ENCODE measurements at places on chromosomes 1 and 21.

DNA sequence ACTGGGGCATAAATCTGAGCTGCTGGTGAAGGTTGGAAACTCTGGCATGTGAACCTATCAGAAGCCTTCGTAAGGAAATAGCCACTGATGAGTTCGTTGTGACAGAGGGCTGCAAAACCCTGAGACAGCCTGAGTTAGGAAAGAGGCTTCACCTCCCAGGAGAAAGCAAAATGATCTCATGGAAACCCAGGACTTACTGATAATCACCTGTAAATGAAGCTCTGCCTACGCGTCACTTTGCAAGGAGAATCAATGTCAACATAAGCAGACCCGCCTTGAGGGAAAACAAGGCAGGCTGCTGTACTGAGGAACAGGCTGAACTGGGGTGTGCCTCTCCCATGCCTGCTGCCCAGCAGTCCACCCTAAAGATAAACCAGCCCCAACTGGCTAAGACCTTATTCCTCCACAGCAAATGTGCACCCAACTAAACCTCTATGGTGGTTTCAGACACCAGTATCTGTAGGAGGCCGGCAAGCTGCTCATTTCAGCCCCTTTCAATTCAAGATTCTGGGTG lies 46.8 kb upstream of the SLC44A3 start:
- no peak for DNase-seq

GRCh38 chr1:246355411-246356230 lies 151.5 kb downstream of the SMYD3 start:
- no peak for DNase-seq

DNA sequence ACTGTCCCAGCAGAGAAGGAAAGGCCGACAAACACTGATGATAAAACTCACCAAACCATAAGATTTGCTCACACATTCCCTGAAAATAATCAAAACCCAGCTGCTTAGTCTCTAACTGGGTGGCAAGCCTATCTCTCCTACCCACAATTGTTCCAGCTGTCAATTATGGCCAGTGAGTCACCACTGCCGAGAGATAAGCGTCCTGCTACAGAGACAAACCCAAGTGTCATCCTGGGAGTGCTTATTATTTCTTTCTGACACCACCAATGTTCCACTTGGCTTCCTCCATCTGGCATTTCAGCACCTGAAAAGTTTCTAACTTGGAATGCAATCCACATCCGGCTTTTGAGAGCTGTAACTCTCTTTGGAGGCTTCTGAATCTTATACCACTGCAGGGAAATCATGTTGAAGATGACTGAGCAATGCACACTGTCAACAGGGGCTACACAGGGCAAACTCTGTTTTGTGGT lies 51.5 kb upstream of the VAV3 start:
- peak; percentile 85 for DNase-seq

- DNase-seq = no peak
Measured at GRCh38 chr1:15460708-15461095, 4.2 kb downstream of the CELA2A start.

GRCh38 chr1:96971849-96972602 lies 250.4 kb downstream of the PTBP2 start:
- no peak for DNase-seq

GRCh38 chr1:186189156-186189555 lies 185.9 kb downstream of the TPR start:
- no peak for DNase-seq

DNA sequence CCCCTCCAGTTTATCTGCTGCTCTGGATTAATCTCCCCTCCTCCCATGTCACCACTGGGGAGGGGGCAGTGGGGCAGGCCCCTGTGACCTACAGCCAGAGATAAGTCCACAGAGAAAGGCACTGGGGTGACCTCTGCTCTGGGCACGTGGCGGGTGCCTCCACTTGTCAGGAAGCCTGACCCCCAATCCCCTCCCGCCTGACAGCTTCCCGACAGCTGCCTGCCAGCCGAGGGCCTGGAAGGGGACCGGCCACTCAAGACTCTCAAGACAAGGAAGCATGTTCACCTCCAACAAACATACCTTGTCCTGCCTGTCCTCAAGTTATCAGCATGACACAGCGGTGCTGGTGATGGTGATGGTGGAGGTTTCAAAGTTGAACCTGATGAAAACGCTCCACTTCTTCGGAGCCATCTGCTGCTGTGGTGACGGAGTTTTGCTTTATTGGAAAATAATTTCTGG lies 3.2 kb upstream of the FAAP20 start:
- no peak for DNase-seq

DNA sequence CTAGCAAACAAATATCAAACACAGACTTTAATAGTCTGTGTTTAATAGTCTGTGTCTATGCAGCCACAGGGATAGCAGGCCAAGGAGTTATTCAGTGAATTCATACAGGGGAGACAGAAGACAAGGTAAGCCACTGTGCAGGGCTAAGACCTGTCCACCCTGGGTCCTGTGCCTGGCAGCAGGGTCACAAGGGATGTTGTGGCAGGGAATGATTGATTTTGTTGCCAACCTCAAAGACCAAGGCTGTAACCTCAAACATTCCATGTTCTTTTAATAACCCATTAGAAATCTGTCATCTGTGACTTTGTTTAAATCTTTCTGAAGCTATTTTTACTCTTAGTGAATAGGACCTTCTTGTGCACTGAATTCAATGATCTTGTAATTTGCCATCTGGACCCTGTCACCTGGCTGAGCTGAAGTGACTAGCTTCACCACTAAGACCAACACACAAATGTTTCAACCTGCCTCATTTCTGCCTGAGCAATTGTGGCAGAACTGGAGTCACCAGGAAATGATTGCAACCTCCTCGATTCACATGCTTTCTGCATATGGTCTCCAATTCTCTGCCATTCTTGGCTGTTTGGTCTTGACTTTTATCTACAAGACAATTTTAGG lies 154.2 kb downstream of the ASTN1 start:
- DNase-seq = no peak

- DNase-seq = no peak
Measured at GRCh38 chr1:174039027-174039426, 16.9 kb upstream of the RC3H1 start.

GRCh38 chr1:29209173-29209572 lies 21.6 kb downstream of the MECR start:
- DNase-seq = no peak

- DNase-seq = peak; percentile 90
Measured at GRCh38 chr1:85259118-85259911, at the start of gene C1orf52. Gene C1orf52 (minus strand): TSS chr1:85259662. CDS start chr1:85259633, 29 bp downstream.

GRCh38 chr21:42989816-42990650 lies 15.7 kb downstream of the PKNOX1 start:
- DNase-seq = no peak
